Retinal pigment epithelial cell (primary cell): ENCODE measurements at places on chromosomes 6 and 20.

DNA sequence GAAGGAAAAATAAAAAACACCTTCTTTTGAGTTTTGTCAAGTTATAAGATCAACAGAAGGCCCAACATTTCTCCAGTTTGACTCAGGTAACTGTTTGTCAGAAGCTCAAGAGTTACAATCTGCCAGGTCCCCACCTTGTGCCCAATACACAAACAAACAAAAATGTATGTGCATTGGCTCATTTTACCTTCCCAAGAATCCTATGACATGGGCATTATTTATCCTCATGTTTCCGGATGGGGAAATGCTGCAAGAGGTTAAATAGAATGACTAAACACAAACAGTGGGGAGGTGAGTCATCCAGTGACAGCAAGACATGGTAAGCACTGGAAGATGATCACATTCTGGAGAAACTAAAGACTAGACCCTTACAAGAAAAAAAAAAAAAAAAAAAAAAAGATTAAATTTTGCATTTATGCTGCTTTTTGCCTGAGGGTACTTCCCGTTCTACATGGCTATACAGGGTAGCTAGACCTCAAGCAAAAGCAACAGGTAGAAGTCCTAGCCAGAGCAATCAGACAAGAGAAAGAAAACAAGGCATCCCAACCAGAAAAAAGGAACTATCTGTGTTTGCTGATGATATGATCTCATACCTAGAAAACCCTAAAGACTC, 23.6 kb upstream of the ANKRD60 start:
- no peak for DNase-seq

- no peak for DNase-seq
Measured at GRCh38 chr6:128807577-128807976, 75.4 kb upstream of the LAMA2 start.

GRCh38 chr6:75613056-75613501, 11.4 kb downstream of the SENP6 start:
- DNase-seq: no peak

DNA sequence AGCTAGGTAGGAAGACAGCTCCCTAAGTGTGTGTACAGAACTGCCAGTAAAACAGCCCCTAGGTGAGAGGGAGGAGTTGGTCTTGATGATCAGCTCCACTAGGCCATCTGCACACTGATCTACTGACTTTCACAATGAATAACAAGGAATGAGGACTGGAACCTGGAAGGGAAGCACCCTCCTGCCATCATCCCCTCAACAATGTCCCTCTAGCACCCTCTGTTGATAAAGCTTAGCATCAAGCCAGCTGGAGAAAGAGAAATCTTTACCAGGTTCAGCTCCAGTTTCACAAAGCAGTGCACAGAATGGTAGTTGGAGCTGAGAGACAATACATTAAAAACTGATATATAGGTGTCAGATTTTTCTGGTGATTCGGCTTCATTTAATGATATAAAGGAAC, 57.2 kb upstream of the IRAK1BP1 start:
- no peak for DNase-seq
